Smooth muscle cell of the umbilical artery (primary cell): ENCODE measurements at places on chromosomes 3 and 15. TPM values are rescaled to one million over a fixed set of nuclear protein-coding genes. Genes with fewer than 3 reads are reported as not detected.

Gene TMEM158
- total RNA-seq, result 54.9 and 70.1 TPM in 2 replicates

Gene CYP8B1
- total RNA-seq, result not detected in 2 replicates

Gene HES1
- total RNA-seq, result 3.7 and 3.9 TPM in 2 replicates

Gene NEK10
- total RNA-seq, result 2.7 and 3.8 TPM in 2 replicates

Gene ZNF385D
- total RNA-seq, result under 0.01 TPM in 1 of 2 replicates, not detected in the other

Gene FBXO40
- total RNA-seq, result not detected in 2 replicates

Gene PLXND1
- 97.4 and 163 TPM in 2 replicates for total RNA-seq

Gene SNX33
- total RNA-seq, result 19.6 and 22.1 TPM in 2 replicates

Gene ARL6IP5
- total RNA-seq, result 72.5 and 109 TPM in 2 replicates

Gene C3orf49
- total RNA-seq, result not detected in 2 replicates

Gene ZNF80
- not detected in 2 replicates for total RNA-seq

Gene FOXB1
- not detected in 2 replicates for total RNA-seq

Gene CCDC54
- not detected in 2 replicates for total RNA-seq
